ENCODE measurements at places on chromosomes 1 and 21.

GRCh38 chr1:114549137-114549536 lies 32.3 kb downstream of the BCAS2 start:
- no peak for DNase-seq

DNA sequence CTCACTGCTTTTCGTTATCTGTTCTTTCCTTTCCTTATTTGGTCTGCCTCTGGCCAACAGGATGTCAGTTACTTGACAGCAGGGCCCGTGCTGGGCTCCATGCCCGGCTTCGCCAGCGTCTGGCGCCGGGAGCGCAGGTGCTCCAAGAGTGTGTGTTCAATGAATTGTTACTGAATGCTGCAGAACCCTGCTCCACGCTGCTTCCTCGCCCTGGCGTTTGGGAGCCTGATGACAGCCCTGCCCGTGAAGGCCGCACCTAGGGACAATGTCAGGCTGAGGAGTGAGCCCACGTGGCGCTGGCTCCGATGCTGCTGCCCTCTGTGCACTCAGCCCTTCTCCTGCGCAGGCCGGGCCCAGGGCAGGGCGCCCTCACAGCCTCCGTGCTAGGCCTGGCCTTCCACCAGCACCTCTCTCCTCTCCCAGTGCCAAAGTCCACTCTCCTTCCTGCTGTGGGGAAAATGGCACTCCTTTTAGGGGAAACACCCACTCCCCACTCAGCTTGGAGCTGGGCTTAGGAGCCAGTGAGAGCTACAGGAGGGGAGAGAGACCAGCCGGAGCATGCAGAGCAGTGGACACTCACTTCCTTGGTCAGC lies 51.4 kb downstream of the ACBD3 start:
- DNase-seq, result no peak

DNA sequence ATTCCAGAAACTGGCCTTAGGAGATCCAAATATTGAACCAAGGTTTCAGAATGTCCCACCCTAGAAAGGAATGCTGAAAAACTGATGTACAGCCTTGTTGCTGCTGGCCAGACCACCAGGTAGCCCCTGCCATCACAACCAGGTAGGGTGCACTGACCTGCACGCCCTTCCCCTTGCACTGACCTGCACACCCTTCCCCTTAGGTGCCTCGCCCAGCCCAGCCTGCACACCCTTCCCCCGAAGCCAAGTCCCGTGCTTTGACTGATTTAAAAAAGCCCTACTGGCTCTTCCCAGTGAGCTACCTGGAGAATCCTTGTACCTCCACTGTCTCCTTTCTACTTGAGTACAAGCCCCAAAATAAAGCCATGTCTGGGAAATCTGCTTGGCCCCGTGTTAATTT lies 26.3 kb upstream of the C1orf198 start:
- DNase-seq, result no peak

GRCh38 chr1:236079703-236080102 lies 14.8 kb upstream of the NID1 start:
- DNase-seq, result no peak

GRCh38 chr1:240415532-240415931 lies 196.4 kb downstream of the GREM2 start:
- no peak for DNase-seq

- DNase-seq, result no peak
These were observed 64.5 kb downstream of the KIF14 start for GRCh38 chr1:200556002-200556401.

- no peak for DNase-seq
These were observed 24.4 kb downstream of the TMCO4 start for GRCh38 chr1:19775317-19775716.

GRCh38 chr21:38440746-38441145 lies 57.5 kb downstream of the ERG start:
- no peak for DNase-seq

GRCh38 chr1:248844526-248844925 lies 6.5 kb downstream of the ZNF672 start:
- no peak for DNase-seq

GRCh38 chr1:232226197-232226712 lies 403.7 kb downstream of the SIPA1L2 start:
- peak; percentile 44 for DNase-seq

DNA sequence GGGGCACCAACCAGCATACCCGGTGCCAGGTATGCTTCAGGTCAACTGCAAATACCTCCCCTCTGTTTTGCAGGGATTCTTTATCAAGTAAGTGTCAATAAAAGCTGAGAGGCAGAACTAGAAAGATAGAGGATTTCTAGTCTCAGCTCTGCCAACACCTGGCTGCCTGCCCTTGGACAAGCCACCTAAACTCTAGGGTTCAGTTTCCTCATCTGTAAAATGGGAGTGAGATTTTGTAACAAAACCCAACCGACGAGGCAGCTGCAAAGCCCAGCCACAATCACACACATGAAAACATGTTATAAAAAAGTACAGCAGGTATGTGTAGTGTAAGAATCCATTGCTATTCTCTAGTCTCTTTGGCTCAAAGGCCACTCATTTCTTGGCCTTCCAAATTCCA lies 8.2 kb downstream of the SSBP3 start:
- DNase-seq, result no peak

DNA sequence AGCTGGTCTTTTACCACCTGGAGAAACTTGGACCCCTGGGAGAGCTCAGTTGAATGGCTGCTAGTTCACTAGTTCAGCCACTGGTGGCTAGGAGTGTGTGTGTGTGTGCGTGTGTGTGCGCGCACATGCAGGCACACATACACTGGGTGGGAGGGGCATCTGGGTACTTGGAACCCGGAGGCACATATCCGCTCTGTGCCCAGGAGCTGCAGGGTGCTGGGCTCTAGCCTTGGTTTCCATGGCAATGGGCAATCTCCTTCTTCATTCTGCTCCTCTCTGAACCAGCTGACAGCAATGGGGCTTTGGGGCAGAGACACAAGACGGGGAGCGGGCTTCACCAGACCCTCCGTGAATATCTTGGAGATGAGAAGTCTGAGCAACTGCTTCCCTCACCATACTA lies 87.1 kb upstream of the DISP3 start:
- no peak for DNase-seq

DNA sequence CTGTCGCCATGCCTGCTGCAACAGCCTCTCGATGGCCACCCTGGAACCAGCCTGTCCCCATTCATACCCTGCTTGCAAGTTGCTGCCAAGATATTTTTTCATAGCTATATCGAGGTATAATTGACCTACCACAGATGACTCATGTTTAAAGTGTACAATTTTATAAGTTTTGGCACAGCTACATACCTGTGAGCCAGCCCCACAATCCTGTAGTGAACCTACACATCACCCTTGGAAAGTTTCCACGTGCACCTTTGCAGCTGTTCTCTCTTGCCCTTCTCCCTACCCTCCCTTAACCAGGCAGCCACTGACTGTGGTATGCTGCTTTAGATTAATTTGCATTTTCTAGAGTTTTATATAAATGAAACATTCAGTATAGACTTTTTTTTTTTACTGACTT lies 23.0 kb upstream of the KCNJ6 start:
- no peak for DNase-seq

GRCh38 chr1:77990629-77991204 lies 11.8 kb upstream of the FUBP1 start:
- no peak for DNase-seq

GRCh38 chr1:31814041-31814511 lies 1.7 kb downstream of the SPOCD1 start:
- no peak for DNase-seq

GRCh38 chr1:234047123-234047522 lies 142.6 kb downstream of the SLC35F3 start:
- no peak for DNase-seq

DNA sequence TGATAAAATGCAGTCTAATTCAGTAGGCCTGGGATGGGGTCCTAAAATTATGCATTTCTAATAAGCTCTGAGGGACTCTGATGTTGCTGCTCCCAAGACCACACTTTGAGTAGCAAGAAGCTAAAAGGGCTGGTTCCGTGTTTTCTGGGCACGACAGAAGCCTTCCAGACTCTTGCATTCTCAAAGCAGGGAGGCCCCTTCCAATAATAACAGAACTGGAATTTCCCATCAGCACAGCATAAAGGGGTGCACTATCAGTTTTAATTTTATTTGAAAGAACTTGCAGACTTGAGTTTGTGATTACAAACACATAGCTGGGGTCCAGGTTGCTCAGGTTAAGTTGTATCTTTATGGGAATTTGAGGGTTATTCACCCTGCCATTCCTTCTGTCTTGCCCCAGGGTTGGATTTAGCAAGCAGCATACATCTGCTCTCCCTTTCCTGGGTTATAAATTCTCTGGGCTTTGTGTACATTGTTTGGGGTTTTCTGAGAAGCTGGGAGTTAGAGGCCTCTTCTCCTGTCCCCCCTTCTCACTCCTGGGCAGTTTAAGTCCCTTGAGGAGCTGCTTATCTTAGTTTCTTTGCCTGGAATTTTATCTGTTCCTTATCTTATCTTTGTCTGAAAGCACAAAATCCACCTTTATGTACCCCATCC lies 94.2 kb upstream of the SLC2A1 start:
- DNase-seq, result no peak

- no peak for DNase-seq
These were observed 892.6 kb downstream of the MRPL39 start for GRCh38 chr21:24714646-24715200.

DNA sequence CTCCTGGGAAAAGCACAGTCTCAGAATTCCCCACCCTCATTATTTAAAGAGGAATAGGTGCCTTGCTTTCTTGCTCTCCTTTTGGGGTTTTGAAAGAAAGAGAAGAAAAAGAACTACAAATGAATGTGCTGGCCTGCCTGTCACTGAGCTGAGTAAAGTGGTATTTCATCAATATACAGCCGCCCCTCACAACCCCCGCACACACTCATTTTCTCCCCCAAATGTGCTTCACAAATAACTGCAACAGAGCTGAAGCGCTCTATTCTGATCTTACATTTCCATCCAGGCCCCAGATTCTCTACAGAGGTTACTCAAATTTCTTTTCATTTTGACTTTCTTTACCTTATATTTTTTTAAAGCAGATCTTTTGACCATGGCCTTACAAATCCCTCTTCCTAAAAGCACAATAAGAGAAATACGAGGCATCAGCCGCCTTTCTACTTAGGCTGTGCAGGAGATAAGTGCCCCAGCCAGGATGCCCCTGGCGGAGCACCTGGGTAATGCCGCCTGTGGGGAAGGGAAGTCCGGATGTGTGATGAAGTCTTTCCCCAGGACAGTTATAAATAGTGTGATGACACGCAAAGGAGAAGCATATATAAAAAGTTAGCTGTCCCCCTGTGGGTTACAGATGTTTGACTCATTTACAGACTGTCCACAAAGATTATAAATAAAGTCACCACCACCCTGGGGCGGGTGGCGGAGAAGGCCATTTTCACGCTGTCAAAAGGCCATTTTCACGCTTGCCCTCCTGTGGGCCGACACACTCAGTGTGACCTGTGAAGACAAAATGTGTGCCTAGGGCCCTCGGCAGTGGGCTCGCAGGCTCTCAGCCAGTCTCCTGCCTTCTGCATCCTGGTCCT lies 6.5 kb downstream of the KCNN3 start:
- DNase-seq, result no peak

GRCh38 chr1:157025856-157026255 lies 19.7 kb downstream of the ARHGEF11 start:
- no peak for DNase-seq

- no peak for DNase-seq
These were observed 320.0 kb downstream of the CHRM3 start for GRCh38 chr1:239706245-239706892.

GRCh38 chr1:89881415-89882058 lies 60.7 kb downstream of the LRRC8D start:
- no peak for DNase-seq

GRCh38 chr21:31194510-31195293 lies 149.4 kb downstream of the TIAM1 start:
- no peak for DNase-seq

DNA sequence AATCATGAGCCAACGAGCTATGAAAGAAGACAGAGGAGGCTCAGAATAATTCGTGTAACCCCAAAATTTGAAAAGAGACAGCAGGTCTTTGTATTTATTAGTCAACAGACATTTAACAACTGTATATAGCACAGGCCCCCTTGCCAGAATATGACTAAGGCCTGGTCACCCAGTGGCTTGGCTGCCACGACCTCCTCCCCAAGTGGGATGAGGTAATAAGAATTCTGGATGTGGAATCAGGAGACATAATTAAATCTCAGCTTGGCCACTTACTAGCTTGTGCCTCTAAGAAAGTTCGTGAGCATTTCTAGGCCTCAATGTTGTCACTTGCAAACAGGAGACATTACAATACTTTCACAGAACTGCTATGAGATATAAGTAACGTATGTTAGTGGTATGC lies 134.2 kb upstream of the TNFSF4 start:
- no peak for DNase-seq

DNA sequence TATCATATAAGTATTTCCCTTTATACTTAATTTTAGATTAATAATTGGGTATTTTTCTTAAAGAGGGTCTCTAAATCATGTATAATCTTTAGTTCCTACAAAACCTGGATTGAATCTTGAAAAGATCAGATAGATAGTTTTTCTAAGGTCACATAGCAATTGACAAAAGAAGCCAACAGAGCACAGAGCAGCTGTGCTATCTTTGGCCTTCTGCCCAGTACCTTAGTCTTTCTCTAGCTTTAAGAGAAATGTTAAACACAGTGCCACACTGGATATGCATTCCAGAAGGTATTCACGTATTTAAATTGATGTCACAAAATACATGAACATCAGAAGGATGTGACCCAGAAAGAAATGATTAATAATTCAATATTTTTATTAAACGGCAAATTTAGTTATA lies 86.8 kb downstream of the C21orf91 start:
- DNase-seq, result no peak

DNA sequence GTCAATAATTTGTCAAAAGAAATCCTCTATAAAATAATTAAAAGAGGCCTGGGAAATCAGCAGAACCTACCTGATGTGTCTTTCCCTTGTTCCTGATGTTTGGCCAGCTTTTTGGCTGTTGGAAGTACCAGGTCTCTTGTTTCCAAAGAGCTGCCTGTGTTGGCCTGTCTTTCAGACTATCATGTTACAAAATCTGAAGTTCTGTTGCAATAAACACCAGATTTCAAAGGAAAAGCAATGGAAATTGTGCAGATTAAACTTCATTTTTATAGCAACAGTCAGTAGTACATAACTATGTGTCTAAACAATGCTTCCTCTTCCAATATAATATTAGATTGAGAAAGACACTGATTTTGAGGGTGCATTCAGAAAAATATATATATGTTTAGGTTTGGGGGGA lies 647.2 kb upstream of the CXADR start:
- DNase-seq, result no peak

GRCh38 chr1:205661429-205662134 lies 18.7 kb downstream of the SLC45A3 start:
- DNase-seq, result no peak

DNA sequence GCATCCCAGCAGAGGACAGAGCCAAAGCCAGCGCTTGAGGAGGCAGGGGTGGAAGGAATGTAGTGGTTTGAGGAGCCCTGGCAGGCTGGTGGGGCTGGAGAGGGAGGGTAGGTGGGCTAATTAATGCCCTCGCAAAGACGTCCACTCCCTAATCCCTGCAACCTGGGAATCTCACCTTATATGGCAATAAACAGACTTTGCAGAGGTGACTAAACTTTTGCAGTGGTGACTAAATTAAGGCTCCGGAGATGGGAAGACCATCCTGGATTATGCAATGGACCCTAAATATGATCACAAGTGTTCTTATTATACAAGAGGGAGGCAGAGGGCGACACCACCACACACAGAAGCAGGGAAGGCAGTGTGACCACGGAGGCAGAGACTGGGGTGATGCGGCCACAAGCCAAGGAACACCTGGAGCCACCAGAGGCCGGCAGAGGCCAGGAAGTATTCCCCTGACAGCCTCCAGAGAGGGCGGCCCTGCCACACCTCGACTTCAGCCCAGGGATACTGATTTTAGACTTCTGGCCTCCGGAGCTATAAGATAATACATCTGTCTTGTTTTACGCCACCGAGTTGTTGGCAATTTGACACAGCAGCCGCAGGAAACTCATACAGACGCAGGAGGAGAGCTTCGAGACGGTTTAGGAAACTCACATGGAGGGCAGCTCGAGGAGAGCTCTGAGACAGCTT lies 23.1 kb upstream of the NPPB start:
- DNase-seq, result no peak

Measured in CD4-positive, CD25-positive, alpha-beta regulatory T cell (primary cell).